ENCODE measurements at places on chromosomes 6 and 20.

- DNase-seq, result no peak
These were observed 110.1 kb downstream of the TNFAIP3 start for GRCh38 chr6:137977206-137977605.

GRCh38 chr6:14235653-14236356 is 118.2 kb downstream of the CD83 start:
- DNase-seq, result no peak

GRCh38 chr6:89749918-89750317 is 69.7 kb downstream of the MDN1 start:
- DNase-seq, result no peak

DNA sequence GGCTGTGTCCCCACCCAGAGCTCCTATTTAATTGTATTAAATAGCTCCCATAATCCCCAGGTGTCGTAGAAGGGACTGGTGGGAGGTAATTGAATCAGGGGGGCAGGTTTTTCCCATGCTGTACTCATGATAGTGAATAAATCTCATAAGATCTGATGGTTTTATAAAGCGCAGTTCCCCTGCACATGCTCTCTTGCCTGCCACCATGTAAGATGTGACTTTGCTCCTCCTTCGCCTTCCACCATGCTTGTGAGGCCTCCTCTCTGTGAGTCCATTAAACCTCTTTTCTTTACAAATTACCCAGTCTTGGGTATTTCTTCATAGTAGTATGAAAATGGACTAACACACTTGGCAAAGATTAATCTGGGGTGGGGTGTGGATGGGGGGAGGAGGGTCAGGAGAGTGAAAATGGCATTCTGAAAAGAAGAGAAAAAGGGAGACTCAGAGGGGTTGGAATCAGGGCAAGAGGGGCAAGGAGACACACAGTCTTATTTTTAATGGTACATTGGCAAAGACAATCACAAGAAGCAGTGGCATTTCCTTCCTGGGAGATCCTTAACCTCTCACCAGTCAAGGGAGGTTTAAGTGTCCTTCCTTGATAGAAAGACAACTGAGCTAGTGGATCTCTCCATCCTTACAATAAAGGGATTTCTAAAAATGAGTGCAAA is 37.5 kb upstream of the NOX3 start:
- DNase-seq, result no peak

DNA sequence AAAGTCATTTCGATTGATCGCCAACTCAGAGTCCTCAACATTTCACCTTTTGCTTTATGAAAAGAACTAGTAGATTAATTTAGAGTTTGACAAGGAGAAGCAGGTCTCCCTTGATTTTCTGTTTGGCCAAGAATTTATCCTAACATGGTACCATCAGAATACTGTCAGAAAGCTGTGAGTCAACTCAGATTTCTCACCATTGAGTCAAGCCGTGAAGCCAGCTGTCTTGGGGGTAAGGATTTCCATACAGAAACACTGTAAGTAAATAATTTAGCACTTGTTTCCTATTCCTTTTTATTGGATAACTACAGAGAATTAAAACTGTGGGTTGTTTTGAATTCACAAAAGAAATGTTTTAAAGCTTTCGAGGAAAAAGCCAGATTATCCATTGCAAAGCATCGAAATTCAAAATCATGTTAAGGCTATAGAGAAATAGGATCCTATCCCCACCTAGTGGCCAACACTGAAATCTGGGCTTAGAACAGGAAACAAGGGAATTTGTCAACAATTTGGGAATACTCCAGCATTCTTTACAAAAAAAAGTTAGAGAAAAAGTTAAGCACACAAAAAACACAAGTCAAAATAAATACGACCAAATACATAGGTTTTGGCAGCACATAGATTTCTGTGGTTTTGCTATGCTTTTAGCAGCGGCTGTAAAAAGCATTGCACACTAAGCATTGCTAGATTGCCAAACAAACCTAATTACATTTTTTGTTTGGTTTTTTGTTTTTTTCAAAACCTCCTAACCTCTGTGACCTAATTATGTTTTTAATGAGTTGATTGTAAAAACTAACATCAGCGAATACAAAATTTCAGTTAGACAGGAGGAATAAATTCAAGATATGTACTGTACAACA is 44.2 kb downstream of the COL11A2 start:
- DNase-seq, result no peak

DNA sequence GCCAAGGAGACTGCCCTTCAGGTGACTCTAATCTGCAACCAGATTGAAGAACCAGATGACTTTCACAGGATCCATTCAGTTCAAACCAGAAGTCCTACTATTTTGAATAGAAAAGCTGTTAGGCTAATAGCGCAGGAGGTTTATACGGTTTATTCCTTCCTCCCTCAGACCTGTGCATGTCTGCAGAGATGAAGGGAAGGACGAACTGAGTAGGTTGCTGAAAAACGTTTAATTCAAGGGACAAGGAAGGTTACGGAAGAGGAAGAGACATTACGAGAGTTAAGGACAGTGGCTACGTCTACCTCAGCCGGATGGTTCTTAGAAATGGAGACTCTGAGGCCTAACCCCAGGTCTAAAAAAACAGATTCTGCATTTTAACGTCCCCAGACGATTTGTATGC is 978 bp downstream of the AURKA start:
- no peak for DNase-seq

- no peak for DNase-seq
These were observed 492.5 kb upstream of the MANEA start for GRCh38 chr6:95084867-95085266.

DNA sequence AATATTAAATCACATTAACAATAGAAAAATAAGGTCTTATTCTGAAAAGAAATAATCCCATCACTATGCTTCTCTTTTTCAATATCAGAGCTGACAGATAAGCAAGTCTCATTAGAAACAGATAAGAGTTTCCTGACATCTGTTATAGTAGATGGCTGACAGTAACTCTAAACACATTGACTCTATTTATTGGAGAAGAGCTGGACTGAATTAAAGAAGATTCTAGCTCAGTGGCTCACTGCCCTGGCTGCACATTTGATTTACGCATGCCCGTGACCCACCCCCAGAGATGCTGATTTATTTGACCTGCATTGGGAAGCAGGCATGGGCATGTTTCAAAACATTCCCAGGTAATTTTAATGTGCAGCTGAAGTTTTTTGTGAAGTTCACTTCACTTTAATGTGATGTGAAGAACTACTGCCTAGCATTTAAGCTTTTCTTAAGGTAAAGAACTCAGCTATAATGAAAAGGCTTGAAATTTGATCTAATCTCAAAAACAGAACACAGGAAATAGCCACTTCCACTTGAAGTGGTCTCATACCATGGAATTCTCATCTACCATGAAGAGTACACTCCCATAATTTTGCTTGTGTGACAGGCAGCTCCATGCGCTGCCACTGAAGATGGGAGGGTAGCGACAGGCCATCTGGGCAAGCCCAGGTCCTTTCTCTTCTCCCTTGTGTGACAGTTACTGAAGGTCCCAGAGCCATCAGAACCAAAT is 162.3 kb downstream of the TPBG start:
- no peak for DNase-seq

- DNase-seq, result no peak
These were observed 7.4 kb downstream of the CNBD2 start for GRCh38 chr20:35975576-35976373.

GRCh38 chr20:48684501-48685041 is 143.2 kb downstream of the PREX1 start:
- DNase-seq, result no peak

DNA sequence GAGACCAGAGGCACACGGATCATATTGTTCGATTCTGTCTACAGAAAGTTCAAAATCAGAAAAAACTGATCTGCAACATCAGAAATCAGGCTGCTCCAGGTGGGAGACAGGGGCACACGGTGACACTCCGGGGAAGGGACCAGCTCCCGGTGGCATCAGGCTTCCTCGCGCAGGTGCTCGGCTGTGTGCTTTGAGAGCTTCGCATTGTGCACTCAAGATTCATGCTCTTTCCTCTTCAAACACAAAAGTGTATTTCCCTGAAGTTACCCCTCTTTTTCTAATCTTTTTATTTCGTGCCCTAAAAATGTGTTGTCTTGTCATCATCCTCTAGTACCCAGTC is 108.1 kb downstream of the DLL1 start:
- no peak for DNase-seq

DNA sequence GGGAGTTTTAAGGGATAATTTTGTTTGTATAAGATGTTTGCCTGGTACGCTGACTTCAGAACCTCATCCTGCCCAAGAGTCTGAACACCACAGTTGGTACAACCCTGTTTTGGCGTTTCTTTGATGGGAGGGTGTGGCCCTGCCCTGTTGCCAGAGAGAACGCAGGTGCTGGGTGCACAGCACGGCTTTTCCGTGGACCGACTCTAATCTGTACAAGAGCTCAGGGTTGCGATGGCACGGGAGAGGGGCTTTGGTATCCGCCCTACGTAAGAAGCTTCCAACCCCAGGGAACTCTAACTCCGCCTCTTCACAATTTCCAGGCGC is 1.3 kb downstream of the CYP24A1 start:
- no peak for DNase-seq

DNA sequence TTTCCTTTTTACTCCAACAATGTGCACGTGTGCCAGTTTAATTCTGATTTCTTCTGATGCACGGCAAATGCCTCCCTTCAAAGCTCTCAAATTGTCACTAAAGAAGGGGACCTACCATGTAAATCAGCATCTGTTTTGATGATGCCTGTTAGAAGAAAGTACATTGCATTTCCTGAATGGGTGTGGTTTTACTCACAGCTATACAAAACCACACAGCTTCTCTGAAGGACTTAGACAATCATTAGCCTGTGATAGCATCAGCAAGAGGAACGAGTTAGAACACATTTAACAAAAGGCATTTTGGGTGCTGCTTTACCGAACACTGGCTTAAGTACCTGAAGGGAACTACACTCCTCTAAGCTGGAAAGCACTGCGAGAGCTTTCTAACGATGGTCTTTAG is 109.4 kb downstream of the ATXN1 start:
- DNase-seq, result no peak

DNA sequence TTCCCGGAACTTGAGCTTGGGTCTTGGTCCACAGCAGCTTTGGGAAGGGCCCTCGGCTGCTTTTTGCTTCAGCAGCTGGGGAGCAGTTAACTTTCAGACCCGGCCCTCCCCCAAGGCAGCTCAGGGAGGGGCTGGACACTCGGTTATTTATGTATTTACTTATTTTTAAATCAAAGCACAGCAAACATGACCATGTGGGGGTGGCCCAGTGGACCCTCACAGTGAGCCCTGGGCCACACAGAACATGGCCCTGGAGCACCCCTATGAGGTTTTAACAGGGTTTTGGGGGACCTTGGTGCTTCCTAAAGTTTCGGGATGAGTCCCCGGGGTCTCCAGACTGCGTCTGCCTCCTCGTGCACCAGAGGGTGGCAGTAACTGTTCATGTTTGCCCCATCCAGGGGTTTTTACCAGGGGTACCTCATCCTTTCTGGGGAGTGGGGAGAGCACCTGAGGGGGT is 26.6 kb upstream of the NPBWR2 start:
- peak; percentile 8 for DNase-seq

DNA sequence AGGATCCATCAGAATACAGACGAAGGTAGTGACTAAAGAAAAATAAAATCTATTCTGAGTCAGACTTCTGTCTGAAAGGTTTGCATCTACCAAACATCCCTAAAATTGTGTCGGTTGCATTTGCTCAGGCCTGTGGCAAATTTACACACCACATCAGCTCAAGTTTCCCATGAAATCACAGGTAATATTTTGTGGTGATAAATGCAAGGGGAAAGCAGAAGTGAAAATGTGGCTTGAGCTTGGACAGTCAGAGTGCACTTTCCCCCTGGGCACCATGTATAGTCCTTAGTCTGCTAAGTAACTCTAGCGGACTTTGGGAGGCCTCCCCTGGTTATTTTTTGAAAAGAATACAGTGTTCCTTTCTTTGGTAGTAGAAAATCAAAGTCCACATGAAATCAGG is 159.1 kb downstream of the PKHD1 start:
- DNase-seq, result no peak

- no peak for DNase-seq
These were observed 108.2 kb downstream of the SULF2 start for GRCh38 chr20:47676912-47677634.

GRCh38 chr20:62507323-62507722 is 31.5 kb upstream of the GATA5 start:
- DNase-seq, result no peak

GRCh38 chr6:43292763-43293318 is 5.2 kb upstream of the SLC22A7 start:
- no peak for DNase-seq

- DNase-seq, result no peak
These were observed 708.4 kb upstream of the CITED2 start for GRCh38 chr6:140082867-140083297.

- no peak for DNase-seq
These were observed 119.9 kb upstream of the SLC22A16 start for GRCh38 chr6:110596354-110596753.

- DNase-seq, result no peak
These were observed 355.6 kb downstream of the PLCB1 start for GRCh38 chr20:8487696-8488095.

DNA sequence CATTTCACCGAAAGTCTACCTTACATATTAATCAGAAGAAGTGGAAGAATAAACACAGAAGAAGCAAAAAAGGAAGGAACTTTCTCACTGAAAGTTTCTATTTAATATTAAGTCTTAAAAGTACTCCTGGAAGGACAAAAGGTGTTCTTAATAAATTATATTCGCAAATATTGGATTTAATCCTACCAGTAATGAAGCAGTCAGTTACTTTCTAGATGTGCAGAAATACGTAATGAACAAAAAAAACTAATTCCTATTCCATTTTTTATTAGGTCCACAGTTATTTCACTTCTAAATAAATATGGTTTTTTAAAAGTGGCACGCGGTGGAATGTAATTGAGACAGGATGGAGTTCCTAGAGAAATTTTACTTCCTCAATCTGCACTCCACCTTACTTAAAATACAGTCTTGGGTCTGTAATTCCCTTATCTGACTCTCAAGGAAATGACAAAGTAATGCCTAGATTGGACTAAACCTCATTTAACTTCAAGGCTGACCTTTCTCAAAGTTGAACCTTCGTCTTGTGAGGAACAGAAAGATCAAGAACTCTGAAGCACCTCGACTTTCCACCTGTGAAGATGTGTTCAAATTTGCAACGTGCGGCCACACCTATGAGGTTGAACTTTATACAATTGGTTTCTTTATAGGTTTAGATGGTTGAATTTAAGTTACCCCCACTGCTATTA is 1.1 kb upstream of the TRAM2 start:
- no peak for DNase-seq

- DNase-seq, result peak; percentile 32
These were observed 188.9 kb upstream of the TAB2 start for GRCh38 chr6:149128489-149129145.

DNA sequence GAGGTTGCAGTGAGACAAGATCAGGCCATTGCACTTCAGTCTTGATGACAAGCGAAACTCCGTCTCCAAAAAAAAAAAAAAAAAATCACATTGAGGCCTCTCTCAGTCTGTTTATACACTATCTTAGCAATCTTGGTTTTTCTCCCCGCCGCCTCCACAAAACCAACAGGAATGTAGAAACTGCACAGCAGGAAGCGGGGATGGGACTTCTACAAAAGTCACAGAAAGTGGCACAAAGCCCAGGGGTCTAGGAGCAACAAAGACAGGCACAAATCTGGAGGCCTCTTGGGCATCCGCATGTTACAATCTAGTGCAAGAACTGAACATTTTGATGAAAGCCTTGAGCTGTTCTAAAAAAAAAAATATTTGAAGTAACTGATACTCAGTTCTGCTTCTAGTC is 48.6 kb downstream of the KDM1B start:
- no peak for DNase-seq

- DNase-seq, result peak; percentile 40
These were observed 7.7 kb upstream of the ZNF334 start for GRCh38 chr20:46520976-46521579.

- DNase-seq, result no peak
These were observed 39.4 kb downstream of the TFAP2A start for GRCh38 chr6:10375391-10375969.

- DNase-seq, result no peak
These were observed 66.8 kb downstream of the ARHGAP18 start for GRCh38 chr6:129643176-129643575.

GRCh38 chr6:162364488-162364887 is 363.1 kb downstream of the PRKN start:
- no peak for DNase-seq

Data from activated CD8-positive, alpha-beta memory T cell treated with anti-CD3 and anti-CD28 coated beads, Interleukin-2, amount 50 U/mL, for 4 hours (primary cell).